ENCODE measurements at places on chromosomes 11 and 22.

- DNase-seq, result no peak
These were observed 27.7 kb downstream of the PRCP start for GRCh38 chr11:82872377-82873150.

GRCh38 chr11:69822676-69823494, 3.7 kb upstream of the FGF3 start:
- DNase-seq, result no peak

DNA sequence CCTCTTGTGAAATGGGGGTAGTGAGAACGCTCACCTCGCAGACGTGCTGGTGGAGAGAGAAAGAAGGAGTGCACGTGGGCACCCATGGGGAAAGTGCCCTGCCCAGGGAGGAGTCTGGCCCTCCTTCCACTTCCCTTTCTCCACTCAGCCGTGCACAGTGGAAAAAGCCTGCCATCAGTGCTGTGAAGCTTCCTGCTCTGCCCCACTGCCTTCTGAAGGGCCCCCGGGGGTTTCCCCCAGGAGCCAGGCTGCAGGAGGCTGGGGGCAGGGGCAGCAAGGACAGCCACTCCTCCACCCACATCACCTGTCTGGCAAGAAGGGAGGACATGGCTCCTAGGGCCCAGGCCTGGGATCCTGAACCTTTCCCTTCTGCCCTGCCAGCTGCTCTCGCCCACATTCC, 7.6 kb downstream of the TP53I11 start:
- no peak for DNase-seq

GRCh38 chr11:67270256-67271204, 4.3 kb downstream of the GRK2 start:
- no peak for DNase-seq

DNA sequence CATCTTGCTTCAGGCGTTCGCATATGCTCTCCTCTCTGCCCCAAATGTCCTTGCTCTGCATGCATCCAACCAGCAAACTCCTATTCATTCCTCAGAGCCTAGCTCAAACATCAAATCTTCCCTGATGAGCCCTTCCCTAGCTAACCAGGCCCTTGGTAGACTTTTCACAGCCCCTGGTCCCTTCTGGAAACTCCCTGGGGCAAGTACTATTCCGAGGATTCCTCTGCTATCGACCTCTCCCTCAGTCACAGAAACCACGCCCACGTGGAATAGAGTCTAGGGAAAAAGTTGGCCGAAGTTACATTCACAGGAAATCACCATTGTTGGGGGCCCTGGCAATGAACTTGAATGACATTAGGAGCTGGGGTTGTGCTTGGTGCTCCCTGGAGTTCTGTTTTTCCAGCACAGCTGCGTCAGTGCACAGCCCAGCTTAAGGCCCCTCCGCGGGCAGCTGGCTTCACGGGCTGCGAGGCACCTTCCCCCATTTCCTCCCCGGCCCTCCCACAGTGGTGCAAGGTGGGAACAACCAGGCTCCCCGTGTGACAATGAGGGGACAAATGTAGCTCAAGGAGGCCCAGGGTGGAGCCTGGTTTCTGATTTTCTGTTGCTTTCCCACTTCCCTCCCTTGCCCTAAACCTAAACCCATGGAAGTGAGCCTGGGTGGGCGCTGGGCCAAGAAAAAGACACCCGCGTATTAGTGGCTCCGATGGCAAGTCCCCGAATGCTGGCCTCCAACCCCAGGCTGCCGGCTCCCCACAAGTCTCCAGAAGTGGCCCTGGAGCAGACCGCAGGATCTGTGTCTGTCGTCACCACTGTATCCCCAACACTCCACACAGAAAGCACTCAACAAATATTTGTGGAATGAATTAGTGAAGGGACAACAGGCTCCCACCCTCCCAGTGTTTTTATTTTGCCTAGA, 4.3 kb upstream of the ATP5MGL start:
- peak; percentile 59 for DNase-seq

- peak; percentile 35 for DNase-seq
These were observed 6.0 kb downstream of the MALAT1 start for GRCh38 chr11:65504674-65505465.

GRCh38 chr11:128956401-128957201, 13.9 kb upstream of the TP53AIP1 start:
- peak; percentile 76 for DNase-seq
